ENCODE measurements at places on chromosomes 2 and 18. TPM values are rescaled to one million over a fixed set of nuclear protein-coding genes. Genes with fewer than 3 reads are reported as not detected.

DNA sequence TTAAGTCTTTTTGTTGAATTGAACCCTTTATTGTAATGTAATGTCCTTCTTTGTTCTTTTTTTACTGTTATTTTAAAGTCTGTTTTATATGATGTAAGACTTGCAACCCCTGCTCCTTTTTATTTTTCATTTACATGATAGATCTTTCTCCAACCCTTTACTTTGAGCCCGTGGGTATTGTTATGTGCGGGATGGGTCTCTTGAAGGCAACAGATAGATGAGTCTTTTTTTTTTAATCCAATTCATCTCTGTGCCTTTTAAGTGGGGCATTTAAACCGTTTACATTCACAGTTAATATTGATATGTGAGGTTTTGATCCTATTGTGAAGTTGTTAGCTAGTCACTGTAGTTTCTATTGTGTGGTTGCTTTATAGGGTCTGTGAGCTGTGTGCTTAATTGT, 120.6 kb downstream of the NCOA1 start:
- no peak for DNase-seq

- DNase-seq: no peak
Observed at GRCh38 chr2:107986278-107987217, at the start of gene SLC5A7. TSS of gene SLC5A7 (plus strand) at chr2:107986524. CDS start at chr2:107988156, 1,632 bp downstream.

DNA sequence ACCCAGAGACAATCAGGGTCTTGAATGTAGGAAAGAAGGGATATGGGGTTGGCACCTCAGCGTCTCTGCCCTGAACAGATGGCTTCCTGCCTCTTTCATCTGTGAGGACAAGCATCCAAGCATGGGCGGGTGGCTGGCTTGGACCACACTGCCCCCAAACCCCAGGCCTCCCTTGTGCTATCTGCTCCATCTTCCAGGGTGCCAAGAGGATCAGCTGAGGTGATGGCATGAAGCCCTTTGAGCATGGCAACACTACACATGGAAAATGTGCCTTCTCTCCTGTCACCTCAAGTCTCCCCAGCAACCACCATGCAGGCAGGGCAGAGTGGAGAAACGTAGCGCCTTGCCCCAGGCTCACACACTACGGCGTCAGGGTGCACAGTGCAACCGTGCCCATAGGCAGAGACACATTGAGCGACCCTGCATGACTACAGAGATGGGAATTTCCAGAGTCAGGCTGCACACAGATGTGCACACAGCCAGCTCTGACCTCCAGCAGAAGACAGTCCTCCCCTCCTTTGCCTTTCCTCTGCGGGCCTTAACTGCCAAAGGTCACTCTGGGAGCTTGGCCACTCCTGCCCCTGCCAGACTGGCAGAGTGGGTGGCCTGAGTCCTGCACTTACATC, 1.5 kb downstream of the KCNIP3 start:
- DNase-seq: no peak

DNA sequence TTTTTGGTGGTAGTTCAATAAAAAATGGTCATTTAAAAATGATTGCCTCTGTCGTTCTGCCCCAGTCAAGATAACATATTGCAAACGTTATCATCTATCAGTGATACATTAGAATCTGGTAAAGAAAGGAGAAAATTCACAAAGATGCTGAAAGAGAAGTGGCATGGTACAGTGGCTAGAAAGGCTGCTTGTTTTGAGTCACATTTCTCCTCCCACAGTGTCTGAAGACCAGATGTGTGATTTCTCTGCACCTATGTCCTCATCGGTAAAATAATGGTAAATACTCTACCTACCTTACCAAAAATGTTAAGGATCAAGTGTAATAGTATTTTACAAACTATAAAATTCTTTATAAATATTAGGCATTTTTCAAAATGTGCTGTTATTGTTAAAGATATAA, 76.1 kb upstream of the NOSTRIN start:
- DNase-seq: no peak

- no peak for DNase-seq
Observed at GRCh38 chr18:70554854-70555445, 266.1 kb downstream of the SOCS6 start.

LRRC30 gene
- not detected for total RNA-seq

GRCh38 chr2:236753606-236754270, 184.1 kb downstream of the ACKR3 start:
- DNase-seq: no peak

- DNase-seq: no peak
Observed at GRCh38 chr2:130949954-130950353, 113.2 kb downstream of the ARHGEF4 start.

DNA sequence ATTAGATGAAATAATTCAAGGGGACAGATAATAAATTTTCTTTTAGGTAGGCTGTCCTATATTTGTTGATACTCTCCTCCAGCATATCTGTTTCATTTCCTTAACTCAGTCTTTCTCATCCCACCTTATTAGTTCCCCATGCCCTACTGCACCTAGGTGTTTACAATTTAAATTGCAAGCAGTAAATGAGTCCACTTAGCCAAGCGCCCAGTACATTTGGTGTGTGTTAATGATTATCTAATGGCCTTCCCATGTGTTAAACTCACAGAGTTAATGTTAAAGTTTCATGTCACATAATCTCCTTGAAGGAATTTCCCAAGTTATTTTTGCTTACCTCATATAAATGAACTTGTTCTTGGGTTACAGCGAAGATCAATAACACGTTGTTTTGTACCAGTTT, 31.2 kb downstream of the ITGB6 start:
- DNase-seq: no peak

DNA sequence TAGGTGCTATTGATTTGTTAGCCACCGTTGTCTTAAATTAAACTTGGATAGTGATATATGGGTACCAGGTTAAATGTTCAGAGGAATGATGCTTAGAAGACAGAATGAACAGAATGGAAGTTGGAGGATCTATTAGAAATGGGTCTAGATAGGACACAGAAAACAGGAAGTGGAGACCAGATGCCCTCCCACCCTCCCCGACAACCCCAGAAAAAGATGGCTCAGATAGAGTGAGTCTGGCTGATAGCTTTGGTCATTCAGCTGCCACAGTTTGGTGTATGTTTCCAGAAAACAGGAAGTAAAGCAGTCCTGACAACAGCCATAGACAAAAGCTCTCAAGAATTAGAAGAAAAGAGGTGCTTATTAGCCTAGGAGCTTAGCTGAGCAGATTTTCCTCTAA, 71.5 kb upstream of the DSG1 start:
- DNase-seq: no peak

GRCh38 chr18:63319383-63320122, at the start of gene BCL2:
TSS of gene BCL2 (minus strand) at chr18:63319769.
- DNase-seq: peak; percentile 50

MDH1B gene
- total RNA-seq: 0.42 TPM

DNA sequence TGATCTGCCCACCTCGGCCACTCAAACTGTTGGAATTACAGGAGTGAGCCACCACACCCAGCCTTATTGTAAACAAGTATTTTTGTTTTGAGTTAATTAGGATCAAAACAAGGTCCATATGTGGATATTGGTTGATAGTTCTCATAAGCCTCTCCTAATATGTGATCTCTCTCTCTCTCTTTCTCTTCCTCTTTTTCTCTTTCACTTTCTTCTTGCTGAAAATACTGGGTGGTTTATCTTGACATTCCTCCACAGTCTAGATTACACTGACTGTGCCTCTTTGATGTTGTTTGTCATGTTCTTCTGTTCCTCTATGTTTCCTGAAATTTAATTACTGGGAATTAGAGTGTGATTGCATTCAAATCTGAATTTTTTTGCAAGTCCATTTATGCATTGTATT, 547.5 kb upstream of the NRXN1 start:
- no peak for DNase-seq

ASB18 gene
- 1.1 TPM for total RNA-seq

ERICH2 gene
- not detected for total RNA-seq

PLEK gene
- total RNA-seq: not detected

DNA sequence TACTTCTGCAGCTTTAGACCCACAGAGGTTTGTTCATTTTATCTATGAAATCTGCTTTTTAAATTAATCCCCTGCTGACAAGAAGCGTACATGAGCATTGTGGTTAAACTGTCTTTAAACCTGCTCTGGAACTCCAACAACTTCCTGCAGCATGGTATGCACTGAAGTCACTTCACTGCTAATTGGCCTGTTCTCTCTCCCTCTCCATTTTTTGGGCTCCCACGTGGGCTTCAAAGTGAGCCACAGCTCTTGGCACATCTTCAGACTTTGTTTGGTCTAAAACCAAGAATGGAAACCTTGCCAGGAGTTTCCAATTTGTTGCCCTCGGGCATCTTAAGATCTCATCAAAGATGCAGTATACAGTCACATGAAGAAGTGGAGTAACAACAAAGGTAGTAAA, 311.4 kb downstream of the LRRTM1 start:
- DNase-seq: no peak

- no peak for DNase-seq
Observed at GRCh38 chr2:149164296-149164695, 125.8 kb downstream of the LYPD6B start.

SERPINB13 gene
- total RNA-seq: not detected

- DNase-seq: peak; percentile 42
Observed at GRCh38 chr18:48161191-48161910, 230.9 kb upstream of the SMAD2 start.

GRCh38 chr2:157880927-157881326, 4.8 kb upstream of the ACVR1 start:
- no peak for DNase-seq

DNA sequence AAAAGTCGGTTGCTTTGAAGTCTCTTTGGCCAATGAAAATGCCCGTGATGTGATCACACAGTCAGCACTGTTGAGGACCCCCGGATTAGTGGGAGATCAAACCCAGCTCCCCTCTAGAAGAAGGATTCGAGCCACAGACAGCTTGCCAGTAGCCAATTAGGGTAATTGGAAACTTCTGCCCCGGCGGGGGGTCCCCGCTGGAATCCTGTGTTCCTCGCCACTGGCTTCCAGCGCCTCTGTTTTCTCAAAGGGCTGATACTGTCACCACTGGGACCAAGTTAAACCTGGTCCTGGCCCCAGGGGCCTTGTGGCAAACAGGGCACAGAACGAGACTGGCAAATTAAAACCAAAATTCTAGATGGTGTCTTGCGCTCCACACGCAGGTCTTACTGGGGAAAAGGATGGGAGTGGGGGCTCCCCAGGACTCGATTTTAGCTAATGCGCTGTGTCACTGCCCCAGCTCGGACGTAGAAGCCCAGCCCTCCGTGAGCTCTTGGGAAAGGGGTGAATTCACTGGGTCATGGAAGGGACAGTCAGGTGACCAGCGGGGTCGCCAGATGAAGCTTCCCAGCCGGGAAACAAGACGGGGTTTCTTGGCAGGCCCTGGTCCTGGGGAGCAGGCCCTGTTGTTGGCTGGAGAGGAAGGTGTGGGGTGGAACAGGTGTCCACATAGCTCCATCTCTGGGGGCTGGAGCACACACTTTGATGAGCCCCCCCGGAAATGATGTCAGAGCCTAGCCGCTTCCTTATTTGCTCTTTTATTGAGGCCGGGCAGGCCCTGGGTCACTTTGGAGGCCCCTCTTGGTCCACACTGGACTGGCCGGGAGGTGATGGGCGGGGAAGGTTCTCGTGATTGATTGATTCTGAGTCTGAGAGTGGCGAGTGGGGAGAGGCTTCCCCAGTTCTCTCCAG, 90.2 kb downstream of the SMAD7 start:
- DNase-seq: no peak

DNA sequence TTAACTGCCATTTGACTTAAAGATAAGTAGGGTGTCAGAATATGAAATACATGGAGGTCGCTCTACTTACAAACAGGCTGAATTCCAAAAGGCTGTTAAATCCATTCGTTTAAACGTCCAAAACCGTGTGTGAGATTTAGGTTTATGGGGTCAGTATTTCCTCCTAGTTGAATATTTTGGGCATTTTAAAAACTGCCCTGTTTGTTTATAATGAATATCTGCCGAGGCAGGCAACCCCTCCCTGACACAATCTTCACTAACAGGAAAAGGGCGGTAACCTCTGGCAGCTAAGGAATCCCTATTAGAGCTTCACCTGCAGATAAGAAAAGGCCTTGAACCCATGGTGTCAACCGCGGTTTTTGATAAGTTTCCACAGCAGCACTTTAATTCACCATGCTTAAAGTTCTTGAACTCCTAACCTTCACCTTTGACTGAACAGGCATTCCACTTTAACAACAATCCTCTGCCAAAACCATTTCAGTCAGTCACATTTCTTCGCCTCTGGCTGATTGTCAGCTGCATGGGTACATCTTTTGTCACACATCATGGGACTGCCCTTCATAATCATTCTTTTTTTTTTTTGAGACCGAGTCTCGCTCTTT, 17.8 kb downstream of the TRAK2 start:
- no peak for DNase-seq

All from SJSA1 (cell line).